Activated naive CD4-positive, alpha-beta T cell treated with anti-CD3 and anti-CD28 coated beads, Interleukin-2, amount 10 ng/mL, durations not matched to agents 7 days and 5 days (primary cell): ENCODE measurements at places on chromosomes 3 and 15.

DNA sequence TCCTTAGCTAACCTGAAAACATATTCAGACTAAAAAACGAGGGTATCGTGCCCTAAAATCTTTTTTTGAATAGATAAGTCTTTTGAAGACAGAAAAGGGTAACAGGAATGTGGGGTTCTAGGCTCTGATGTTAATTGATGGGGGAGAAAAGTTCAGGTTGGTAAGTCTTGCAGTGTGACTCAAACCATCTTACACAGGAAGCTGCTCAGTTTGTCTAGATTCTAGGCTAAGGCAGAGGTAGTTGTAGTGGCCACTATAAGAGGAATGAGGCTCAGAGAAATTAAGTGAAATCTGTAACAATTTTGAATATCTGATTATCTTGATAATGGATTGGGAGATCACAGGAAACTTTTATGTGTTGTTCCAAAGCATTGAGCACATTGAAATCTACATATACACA, 267.9 kb downstream of the PDCD6IP start:
- no peak for DNase-seq

GRCh38 chr3:175295248-175296130, 436.4 kb downstream of the NAALADL2 start:
- no peak for DNase-seq

DNA sequence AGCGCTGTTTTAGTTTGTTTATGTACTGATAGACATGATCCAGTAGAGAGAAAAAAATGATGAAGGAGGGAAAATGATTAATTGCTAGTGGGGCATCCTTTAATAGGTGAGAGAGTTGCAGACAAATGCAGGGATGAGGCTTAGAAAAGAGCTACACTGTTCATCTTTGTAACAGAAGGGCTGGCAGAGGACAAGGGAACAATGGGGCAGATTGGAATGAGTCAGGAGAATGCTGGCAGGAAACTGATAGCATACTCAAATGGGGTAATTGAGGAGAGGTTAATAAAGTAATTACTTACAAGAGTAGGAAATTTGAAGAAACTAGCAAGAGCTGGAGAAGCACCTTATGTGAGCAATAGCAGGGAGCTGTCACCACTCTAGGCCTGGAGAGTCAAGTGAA, 170.9 kb downstream of the OXSM start:
- no peak for DNase-seq

- DNase-seq: no peak
These were observed 537.3 kb upstream of the NR2F2 start for GRCh38 chr15:95793231-95793630.

- peak; percentile 43 for DNase-seq
These were observed 82.0 kb upstream of the LRIG1 start for GRCh38 chr3:66582721-66583423.

- peak; percentile 36 for DNase-seq
These were observed 23.5 kb downstream of the DRD3 start for GRCh38 chr3:114155370-114155821.

DNA sequence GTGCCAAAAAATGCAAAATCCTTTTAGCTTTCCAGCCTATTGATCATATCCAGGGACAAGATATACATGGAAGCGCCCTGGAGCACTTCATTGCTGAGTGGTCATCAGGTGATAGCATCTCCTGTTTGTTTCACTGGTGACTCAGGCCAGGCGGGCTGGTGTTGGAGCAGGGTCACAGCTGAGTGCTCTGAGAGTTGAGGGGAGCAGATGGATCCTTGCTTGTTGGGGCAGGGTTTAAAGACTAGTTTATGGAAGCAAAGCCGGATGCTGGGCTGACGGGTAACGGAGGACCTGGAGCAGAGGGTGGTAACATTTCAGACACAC, 405.0 kb upstream of the TPM1 start:
- no peak for DNase-seq

GRCh38 chr3:132236701-132237651, 80.2 kb upstream of the ACP3 start:
- DNase-seq: no peak

GRCh38 chr3:175015056-175015635, 156.0 kb downstream of the NAALADL2 start:
- DNase-seq: no peak

DNA sequence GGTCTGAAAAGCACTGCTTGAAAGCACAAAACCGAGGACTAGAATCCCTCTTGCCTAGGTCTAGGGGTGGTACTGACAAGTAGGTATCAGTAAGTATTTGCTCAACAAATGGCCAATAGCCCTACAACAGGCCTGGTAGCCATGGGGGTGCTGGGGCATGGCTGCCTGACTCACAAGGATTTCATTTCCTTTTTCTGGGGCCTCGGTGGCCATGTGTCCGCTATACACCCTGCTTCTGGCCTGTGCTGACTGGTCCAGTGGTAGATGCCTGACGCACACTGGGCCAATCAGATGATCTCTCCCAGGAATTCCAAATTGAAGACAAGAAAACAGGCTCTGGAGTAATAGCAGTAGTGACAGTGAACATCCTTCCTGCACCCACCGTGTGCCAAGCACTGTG, 29.4 kb downstream of the MELTF start:
- no peak for DNase-seq

DNA sequence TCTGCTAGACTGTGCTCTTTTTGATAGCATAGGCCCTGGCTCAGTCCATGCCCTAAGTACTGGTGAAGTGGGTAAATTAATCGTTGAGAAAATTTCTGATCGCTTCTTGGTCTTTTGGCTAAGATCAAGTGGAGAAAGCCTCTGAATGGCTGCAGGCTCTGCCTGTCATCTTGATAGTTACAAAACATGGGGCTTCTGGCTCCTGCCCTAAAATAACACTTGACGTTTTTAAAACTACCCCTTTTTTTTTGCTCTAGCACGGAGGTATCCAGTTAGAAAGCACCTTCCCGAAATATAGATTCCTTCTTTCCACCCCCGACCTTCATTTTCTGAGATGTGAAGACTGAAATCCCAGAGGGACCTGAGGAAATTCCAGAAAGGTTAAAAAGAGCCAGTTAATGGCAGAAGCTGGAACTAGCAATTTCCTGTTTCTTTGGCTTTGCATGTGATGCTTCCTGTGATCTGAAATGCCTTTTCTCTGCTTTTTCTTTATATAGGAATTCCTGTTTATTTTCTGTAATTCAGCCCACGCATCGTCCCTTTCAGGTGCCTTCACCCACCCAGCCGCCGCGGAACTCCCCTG, 799 bp upstream of the C2CD4B start:
- no peak for DNase-seq

- DNase-seq: no peak
These were observed 231.0 kb upstream of the WNT5A start for GRCh38 chr3:55718074-55718473.

- no peak for DNase-seq
These were observed 5.3 kb downstream of the FGD5 start for GRCh38 chr3:14823910-14824629.

GRCh38 chr15:22872936-22873701, 34.7 kb downstream of the NIPA2 start:
- DNase-seq: no peak

DNA sequence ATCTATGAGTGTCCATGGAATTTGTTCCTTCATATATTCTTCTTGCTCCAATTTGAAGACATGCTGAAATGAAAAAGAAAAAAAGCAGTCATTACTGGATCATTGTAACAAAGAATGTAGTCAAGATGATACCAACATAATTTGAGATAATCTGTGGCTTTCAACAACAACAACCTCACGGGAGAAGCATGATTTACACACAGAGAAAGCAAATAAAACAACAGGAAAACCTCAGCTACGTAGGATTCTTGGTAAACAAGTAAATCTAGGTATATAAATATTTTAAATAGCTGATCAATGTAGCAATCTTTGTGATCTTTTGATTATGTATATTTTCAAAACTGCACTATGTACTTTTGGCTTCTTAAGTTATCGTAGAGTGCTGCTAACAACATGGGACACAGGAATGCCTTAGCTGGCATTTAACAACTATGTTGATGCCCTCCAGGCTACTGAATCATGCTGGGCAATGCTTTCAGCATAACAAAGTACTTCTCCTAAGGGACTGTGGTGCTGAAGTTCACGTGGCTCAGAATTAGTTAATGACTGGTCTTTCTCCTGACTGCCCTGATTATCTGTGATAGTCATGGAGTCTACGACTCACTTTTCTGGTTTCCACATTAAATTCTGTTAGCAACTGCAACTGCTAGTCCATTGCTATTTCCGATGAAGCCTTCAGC, 96.5 kb upstream of the MYO5C start:
- no peak for DNase-seq

DNA sequence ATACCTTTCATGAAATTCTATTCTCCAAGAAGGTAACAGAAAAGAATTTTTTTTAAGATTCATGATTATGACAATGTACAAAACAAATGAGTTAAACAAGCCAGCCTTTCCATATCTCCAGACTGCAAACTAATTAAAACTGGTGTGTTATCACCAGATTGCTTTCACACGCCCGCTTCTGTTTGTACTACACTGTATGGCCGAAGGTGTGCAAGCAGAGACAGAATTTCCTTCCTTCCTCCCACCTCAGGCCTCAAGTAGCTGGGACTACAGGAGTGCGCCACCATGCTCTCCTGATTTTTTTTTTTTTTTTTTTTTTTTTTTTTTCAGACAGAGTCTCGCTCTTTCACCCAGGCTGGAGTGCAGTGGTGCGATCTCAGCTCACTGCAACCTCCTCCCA, 400.4 kb downstream of the MAGI1 start:
- no peak for DNase-seq

DNA sequence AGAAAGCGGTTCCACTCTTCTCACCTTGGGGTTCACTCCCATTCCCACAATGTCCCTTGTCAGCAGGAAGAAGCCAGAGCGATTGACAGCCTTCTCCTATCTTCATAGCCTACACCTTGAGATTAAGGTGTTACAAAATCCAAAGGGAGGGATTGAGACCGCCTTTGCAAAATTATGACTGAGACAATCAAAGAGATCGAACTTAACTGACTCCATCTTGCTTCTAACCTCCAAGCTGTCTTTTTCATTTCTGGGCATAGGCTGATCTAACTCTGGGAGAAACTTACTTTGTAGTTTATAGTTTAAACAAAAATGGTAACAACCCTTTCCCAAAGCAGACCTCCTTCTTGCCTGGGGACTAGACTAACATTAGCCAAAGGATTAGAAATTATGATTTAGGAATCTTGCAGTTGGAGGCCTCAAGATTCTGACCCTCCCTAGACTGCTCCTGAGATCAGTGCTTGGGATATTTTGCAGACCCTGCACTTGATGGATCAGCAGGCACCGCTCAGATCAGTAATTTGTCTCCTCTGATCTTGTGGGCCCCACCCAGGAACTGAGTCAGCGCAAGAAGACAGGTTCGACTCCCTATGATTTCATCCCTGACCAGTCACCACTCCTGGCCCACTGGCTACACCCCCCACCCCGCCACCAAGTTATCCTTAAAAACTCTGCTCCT, 40.0 kb downstream of the PAQR5 start:
- DNase-seq: no peak

GRCh38 chr15:49225572-49226281, 55.7 kb downstream of the GALK2 start:
- no peak for DNase-seq

DNA sequence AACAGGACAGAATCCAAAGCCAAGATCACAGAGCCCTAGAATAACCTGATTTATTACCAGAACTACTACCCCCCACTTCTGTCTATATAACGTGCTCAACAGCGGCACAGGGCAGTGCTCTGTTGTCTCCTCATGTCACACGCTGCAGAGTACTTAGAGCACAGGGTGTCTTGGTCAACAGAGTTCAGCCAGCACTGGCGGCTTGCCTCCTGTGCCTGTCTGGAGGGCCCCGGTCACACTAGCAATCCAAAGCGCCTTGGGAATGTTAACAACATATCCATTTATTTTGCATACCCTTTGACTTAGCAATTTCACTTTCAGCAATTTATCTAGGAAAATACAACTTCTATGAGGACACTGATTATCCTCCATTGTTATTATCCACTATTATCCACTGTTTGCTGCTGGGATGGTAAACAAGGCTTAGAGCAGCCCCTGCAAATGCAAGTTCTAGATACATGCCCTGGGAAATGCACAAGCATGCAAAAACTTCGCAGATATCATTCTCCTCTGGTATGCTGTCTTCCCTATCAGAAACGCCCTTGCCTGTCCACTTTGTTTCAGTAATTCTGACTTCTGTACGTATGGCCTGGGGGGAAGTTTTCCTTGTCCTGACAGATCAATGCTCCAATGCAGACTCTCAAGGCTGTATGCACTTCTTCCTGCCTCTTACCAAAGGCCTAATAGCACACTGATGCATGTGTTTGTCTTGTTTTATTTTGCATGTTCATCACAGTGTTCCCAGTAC, 86.2 kb upstream of the OCA2 start:
- DNase-seq: no peak

DNA sequence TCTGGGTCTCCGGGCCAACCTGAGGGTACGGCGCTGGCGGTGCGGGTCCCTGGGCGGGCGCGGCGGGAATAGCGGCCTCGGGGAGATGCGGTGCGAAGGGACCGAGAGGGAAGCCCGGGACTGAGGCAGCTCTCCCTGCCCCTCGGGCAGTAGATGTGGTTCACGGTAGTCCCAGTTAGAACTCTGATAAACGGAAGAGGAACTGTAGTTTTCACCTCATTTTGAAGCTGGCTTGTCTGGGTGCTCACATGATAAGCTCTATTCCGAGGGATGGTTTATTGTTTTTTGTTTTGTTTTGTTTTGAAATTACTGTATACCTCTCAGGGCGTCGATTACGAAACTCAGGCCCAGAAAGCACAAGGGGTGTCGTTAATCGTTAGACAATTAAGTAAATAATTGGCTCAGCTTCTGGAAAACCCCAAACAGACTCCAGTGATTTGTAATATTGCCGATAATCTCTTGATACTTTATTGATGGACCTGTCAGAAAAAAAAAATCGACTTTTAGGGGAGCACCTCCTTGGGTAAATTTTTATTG, 413 bp downstream of the NUSAP1 start:
- no peak for DNase-seq

DNA sequence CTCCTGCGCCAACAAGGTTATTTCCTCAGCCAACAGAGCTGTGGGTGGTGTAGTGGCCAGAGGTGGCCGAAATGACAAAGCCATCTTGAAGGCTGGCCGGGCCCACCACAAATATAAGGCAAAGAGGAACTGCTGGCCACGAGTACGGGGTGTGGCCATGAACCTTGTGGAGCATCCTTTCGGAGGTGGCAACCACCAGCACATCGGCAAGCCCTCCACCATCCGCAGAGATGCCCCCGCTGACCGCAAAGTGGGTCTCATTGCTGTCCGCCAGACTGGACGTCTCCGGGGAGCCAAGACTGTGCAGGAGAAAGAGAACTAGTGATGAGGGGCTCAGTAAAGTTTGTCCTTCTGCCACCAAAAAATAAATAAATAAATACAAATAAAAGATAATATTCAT, 481.4 kb upstream of the NAALADL2 start:
- no peak for DNase-seq

DNA sequence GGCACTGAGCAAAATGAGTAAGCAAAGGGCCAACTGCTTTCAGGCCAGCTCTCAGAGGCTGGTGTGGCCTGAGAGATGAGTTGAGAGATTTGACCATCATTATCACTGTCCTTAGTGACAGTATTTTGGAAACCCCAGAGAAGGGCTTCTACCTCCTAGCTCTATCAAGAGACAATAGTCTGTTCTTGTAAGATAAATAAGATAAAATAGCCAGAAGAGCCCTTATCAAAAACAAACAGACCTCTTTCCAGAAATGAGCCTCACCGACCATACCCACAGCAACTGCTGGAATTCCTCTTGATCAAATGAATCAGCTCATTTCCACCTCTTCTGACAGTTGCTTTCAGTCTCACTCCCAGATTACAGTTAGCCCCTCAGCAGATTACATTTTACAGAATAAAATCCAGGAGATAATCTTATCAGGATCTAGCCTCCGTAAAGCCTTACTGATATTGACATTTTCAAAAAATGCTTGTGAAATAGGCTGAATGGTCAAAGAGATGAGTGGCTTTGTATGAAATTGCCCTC, 4.5 kb downstream of the HDC start:
- no peak for DNase-seq
